BJ (cell line): ENCODE measurements at places on chromosomes 7 and 10.
A peak's percentile ranks its signal among the peaks of the same experiment; 100 is the strongest.

GRCh38 chr7:40097728-40098127 lies 36.7 kb downstream of the MPLKIP start:
- DNase-seq, result no peak

- DNase-seq, result no peak
Measured at GRCh38 chr7:151120896-151121295, 34.6 kb downstream of the AGAP3 start.

GRCh38 chr10:59279991-59280505 lies 82.3 kb downstream of the FAM13C start:
- no peak for DNase-seq

DNA sequence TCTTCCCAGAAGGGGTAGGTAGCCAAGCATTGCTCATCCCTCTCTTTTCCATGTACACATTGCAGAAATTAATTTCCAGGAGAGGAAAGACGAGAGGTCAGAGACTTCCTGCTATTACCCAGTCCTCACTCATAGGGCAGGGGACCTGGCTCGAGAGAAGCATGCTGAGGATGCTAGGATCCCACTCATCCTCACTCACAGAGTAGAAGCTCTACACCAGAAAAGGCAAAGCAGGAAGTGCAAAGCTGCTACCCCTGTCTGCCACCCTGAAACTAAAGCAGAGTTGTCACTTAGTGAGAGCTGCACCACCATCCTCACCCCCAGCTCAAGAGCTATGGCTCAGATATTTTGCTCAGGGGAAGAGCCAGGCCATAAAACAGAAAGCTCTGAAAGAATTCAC lies 9.9 kb downstream of the OR9A2 start:
- DNase-seq, result no peak

- no peak for DNase-seq
Measured at GRCh38 chr10:5999440-6000165, 22.3 kb upstream of the IL15RA start.

DNA sequence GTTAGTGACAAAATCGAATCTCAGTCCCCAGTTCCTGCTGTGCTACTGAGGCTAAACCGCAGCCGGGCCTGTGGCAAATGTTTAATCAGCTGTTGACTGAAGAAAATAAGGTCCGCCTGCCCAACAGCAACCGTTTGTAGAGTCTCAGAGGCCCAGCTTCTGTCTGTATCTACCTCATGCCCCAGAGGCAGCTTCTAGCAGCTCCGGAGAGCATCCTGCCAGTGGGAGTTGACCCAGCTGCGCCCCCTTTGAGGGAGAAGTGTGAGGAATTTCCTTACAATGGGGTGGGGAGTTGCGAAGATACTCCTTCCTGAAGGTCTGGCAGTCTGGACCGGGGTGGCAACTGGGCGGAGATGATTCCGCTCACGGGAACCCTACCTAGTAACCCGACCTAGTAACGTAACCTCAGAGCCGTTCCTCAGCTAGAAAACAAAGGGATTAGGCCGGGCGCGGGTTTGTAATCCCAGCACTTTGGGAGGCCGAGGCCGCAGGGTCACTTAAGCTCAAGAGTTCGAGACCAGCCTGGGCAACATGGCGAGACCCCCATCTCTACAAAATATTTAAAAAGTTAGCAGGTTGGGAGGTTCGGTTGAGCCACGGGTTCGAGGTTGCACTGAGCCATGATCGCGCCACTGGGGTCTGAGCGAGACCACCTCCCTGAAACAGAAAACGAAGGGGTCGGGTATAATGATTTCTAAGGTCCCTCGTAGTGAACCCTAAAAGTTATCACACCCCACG lies 846 bp upstream of the ZNF775 start:
- DNase-seq, result no peak

DNA sequence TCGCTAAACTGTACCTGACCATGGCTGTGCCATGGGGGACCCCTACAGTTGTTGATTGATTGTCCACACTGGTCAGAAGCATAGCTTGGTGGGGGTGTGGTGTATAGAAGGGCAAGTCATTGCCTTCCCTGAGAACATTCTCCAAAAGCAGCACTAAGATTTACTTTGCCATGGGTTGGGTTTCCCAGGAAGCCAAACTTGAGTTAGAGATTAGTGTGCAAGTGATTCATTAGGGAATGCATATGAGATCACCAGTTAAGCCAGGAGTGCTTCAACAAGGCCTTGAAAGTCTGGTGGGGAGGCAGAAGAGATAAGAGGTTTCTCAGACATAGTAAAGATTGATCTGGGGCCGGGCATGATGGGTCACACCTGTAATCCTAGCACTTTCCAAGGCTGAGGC lies 21.4 kb upstream of the TPST1 start:
- peak; percentile 58 for DNase-seq

DNA sequence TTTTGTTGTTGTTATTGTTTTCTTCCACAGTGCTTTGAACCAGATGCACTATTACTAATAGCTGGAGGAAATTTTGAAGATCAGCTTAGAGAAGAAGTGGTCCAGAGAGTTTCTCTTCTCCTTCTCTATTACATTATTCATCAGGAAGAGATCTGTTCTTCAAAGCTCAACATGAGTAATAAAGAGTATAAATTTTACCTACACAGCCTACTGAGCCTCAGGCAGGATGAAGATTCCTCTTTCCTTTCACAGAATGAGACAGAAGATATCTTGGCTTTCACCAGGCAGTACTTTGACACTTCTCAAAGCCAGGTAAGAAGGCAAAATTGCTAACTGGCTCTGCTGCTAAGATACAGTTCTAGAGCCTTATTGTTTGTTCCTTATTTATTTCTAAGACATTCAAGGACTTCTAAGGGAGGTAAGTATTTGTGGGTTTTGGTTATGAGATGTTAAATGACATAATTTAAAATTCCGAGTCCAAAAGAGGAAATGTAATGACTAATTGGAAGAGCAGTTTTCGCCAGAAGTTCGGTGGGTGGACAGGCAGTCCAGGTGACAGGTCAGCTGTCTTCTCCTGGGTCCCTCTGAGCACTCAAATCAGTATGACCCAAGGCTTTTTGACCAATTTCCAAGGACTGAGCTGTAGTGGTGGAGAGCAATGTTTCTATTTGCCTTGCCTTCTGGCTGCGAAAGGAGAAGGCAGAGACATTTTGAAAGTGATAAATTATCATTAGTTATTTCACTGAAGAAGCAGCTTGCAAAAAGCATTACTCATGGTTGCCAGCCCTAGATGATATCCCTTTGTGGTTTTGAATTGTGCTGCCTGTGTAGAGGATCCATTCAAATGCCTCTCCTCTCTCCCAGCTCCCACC lies 10.1 kb downstream of the SLC39A12 start:
- DNase-seq, result no peak

DNA sequence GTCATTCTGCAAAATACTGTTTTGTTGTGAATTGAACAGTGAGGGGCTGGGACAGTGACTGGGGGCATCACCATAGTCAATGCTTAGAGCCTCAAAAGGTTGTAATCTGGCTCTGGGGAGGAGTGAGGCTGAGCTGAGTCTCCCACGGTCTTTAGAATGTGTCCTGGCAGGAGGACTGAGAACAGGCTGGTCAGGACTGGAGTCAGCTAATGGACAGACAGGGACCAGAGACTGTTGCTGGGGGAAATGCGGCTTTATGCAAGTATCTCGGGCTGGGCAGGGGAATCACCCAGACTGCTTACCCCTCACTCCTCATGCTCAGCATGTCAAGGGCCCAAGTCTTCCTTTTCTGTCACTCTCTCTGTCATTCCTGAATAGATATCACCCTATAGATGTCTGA lies 346.5 kb downstream of the TYW1 start:
- DNase-seq, result no peak

DNA sequence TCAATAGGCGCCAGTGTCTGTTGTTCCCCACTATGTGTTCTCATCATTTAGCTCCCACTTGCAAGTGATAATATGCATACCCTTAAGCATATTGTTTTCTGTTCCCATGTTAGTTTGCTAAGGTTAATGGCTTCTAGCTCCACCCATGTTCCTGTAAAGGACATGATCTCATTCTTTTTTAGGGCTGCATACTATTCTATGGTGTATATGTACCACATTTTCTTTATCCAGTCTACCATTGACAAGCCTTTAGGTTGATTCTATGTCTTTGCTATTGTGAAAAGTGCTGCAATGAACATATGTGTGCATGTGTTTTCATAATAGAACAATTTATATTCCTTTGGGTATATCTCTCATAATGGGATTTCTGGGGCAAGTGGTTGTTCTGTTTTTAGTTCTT lies 77.8 kb upstream of the PLXDC2 start:
- DNase-seq, result no peak

DNA sequence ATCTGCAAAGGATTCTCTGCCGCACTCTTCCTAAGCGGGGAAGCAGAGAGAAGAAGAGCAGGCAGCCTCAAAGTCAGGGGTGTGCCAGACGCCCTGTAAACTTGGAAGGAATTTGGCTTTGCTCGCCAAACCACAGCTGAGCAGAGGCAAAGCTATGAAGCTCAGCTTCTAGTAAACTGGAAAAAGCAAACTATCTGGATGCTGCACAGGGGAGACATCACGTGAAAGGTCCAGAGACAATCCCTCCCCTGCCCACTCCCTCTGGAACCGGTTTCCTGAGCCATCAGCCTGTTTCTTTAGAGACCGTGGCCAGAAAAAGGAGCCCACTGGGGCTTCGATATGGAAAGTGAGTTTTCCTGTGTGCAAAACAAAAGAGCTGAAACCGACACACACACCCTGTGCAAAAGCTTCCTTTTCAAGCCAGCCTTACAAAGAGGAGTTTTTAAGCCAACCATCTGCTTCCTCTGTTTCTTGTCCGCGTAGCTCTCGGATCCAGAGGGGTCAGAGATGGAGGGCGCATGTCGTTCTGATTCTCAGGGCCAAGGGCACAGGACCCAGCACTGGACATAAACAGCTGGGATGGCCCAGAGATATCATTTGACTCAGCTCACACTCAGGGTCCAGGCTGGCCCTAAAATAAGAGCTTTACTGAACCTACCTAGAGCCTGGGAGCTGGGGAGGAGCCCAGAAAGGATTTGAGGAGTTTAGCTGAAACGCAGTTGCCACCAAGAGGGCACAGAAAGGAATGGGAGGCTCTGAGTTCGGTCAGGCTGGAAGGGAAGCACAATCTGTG lies 58.2 kb upstream of the DNAAF5 start:
- DNase-seq, result peak; percentile 62

DNA sequence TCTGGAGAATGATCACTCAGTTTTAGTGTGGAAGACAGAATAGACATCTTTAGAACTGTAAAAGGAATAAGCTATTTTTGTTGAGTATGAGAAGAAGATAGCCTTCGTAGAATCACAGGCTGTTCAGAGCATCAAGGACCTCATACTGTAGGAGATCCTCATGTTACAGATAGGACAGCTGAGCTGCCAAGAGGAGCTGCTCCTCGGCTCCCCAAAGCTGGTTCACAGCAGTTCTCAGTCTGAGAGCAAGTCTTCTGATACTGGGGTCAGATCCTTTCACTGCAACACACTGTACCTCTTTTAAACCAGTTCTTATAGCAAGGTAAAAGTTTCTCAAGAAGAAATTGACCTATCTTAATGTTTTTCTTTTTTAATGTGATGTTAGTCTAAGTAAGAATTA lies 17.1 kb downstream of the CCNY start:
- DNase-seq, result no peak

- no peak for DNase-seq
Measured at GRCh38 chr7:131620673-131621609, 64.5 kb upstream of the PODXL start.

GRCh38 chr7:28862595-28863272 lies 95.4 kb downstream of the TRIL start:
- DNase-seq, result no peak

DNA sequence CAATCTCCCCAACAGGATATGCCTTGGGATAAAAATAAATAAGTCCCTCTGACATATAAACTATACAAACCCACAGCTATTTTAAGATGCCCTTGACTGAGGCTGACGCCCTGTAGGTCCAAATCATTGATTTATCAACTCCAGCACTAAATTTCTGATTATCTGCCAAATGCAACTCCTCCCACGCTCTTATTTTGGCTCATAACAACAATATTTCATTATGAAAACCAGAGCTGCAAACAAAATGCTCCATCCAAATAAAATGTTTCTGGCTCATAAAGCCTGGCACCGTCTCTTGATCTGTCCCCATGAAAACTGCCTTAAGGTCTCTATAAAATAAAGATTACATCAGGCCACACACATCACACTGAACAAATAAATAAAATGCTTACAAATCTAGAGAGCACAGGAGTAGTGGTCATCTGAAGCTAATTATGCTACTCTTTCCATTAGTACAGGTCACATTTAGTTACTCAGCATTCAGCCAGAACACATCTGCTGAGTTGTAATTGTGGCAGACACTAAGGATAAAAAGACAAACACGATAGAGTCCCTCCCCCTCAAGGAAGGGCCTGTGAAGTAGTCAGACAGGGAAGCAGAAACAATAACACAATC lies 28.8 kb downstream of the CACUL1 start:
- DNase-seq, result peak; percentile 58

GRCh38 chr10:78641693-78642092 lies 427.1 kb upstream of the ZMIZ1 start:
- DNase-seq, result no peak
